Activated CD8-positive, alpha-beta memory T cell treated with anti-CD3 and anti-CD28 coated beads, Interleukin-2, amount 10 ng/mL, durations not matched to agents 7 days and 5 days (primary cell): ENCODE measurements at places on chromosomes 13 and 19. TPM values are rescaled to one million over a fixed set of nuclear protein-coding genes. Genes with fewer than 3 reads are reported as not detected.

Gene VAV1
- 114 TPM for total RNA-seq

Gene ICAM4
- total RNA-seq, result 0.89 TPM

Gene GJA3
- total RNA-seq, result 0.76 TPM

Gene HTR2A
- total RNA-seq, result not detected

Gene GRIK5
- 0.56 TPM for total RNA-seq

Gene ZNF561
- total RNA-seq, result 23.0 TPM

Gene IFI30
- total RNA-seq, result 57.1 TPM
